ENCODE measurements at places on chromosomes 6 and 20. TPM values are rescaled to one million over a fixed set of nuclear protein-coding genes. Genes with fewer than 3 reads are reported as not detected.

FKBP1C gene
- 0.79 TPM for total RNA-seq

DNA sequence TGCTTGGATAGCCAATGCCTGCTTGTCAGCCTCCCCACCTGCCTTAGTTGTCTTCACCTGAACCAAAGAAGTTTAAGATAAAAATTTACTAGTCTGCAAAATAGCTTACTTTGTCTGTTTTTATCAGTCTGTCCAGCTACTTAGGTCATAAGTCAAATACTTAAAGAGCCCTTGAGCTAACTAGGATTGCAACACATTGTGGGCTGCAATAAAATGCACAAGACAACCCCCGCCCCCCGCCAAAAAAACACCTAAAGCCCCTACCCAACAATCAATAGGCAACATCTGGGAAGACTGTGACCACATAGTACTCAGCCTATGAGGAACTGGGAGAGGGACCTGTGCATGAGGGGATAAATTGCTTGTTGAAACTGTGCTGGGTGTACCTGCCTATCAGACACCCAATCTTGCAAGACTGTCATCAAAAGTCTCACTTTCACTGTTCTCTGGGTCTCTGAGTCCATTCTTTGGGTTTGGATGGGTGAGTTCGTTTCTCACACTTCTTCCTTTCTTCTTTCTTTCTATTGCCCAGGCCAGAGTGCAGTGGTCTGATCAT lies 27.3 kb upstream of the ABCC10 start:
- no peak for DNase-seq
- no peaks in the 10 kb centered on the region for H3K36me3 ChIP-seq
- H3K27me3 ChIP-seq = peaks cover 3% of the 10 kb centered on the region
- H3K4me1 ChIP-seq = peaks cover 12% of the 10 kb centered on the region
- H3K27ac ChIP-seq = no peak overlapping the region
- no peak overlapping the region for H3K4me3 ChIP-seq

DNA sequence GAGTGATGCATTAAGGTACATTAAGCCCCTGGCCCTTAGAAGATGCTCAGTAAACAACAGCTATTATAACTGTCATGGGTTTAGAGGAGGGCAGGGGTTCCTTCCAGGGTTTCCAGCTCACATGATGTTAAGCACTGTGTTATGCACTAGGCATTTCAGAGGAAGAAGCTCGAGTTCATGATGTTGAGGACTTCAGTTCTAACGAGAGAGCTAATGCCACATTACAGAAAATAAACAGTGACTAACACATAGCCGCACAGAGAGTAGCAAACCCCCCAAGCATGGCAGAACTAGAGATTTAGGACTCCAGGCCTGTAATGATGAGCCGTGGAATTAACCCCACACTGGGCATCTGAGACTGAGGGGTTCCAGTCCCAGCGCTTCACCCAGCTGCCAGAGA lies 105.2 kb downstream of the UNC5CL start:
- peaks cover 23% of the 10 kb centered on the region for H3K4me1 ChIP-seq
- H3K27me3 ChIP-seq = peaks cover 9% of the 10 kb centered on the region

WFDC5 gene
- 0.74 TPM for total RNA-seq

IRF4 gene
- not detected for total RNA-seq

DNA sequence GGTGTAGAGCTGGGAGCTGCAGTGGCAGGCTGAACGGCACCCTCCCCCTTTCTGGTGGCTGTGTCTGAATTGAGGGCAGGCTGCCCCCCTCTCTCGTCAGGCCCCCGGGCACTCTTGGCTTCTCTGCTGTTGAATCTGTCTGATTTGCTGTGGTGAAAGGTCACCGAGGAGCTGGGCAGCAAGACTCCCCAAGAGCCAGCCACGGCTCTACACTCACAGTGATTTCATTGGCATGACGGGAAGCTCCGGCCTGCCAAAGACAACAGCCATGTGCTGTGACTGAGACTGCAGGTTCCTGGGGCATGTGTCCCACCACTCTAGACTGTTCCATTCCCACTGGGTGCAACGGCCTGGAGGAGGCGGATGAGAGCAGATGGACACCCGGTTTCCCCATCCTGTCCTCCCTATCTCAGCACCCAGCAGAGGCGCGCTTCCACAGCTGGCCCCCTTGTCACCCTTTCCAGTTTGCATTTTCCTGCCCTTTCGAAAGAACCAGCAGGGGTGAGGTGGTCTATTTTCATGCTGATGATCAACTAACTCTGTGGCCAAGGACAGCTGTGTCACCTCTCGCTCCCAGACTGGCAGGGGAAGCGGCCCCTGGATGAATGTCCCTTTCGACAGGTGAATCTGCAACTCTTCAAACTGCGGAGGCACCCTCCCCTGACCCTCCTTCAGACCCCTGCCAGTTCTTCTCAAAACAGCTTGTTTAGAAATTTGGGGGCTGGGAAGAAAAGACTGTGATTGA lies 2.2 kb downstream of the APCDD1L start:
- peaks cover 70% of the 10 kb centered on the region for H3K27me3 ChIP-seq
- DNase-seq = peak; percentile 43
- no peak overlapping the region for H3K27ac ChIP-seq
- H3K4me1 ChIP-seq = peaks cover 6% of the 10 kb centered on the region

OR12D3 gene
- not detected for total RNA-seq

GRCh38 chr20:2736441-2736840 lies 43.9 kb downstream of the EBF4 start:
- DNase-seq = no peak
- no peak overlapping the region for H3K27ac ChIP-seq
- H3K36me3 ChIP-seq = no peaks in the 10 kb centered on the region
- H3K27me3 ChIP-seq = peaks cover 48% of the 10 kb centered on the region
- H3K4me1 ChIP-seq = no peaks in the 10 kb centered on the region
- H3K4me3 ChIP-seq = no peak overlapping the region

DNA sequence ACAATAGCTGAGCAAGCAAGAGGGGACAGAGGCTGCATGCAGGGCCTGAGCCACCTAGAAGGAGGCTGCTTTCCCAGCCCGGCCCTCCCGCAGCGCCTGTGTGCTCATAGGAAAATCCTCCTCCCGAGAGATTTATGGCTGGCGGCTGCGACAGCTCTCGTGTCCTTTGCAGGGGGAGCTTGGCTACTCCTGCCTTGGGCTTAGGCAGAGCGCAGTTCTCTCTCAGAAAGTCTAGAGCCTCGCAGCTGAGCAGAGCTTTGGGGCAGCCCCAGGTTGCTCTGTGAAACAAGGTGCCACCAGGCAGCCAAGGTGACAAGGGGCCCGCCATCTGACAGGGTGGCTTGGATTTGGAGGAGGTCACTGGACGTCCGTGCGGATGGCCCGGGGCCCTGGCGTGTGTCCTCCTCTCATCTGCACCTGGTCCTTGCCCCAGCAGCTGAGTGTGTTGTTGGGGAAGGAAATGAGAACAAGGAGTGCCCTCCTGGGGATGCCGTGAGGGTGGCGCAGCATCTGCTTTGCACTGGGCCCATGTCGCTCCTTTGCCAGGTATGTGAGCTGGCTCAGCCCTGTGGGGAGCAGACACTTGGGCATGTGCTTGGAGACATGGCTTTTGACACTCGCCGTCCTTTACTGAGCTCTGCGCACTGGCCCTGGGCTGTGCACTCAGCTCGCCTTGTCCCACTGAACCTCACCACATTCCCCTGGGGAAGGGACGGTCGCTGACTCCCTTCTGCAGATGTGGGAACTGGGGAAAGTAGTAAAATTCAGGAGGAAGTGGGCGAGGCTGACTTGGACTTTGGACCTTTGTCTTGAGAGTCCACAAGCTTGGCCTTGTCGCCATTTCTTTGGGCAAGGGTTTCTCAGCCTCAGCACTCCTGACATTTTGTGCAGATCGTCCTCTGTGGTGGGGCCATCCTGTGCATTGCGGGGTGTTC lies 41.9 kb downstream of the EDN3 start:
- no peak overlapping the region for H3K27ac ChIP-seq
- no peak for DNase-seq
- no peaks in the 10 kb centered on the region for H3K36me3 ChIP-seq
- peaks cover 31% of the 10 kb centered on the region for H3K27me3 ChIP-seq
- peaks cover 8% of the 10 kb centered on the region for H3K4me1 ChIP-seq

GRCh38 chr6:157848693-157849092 lies 25.6 kb downstream of the SNX9 start:
- no peaks in the 10 kb centered on the region for H3K27me3 ChIP-seq
- H3K27ac ChIP-seq = peak overlapping the region; percentile 35
- H3K36me3 ChIP-seq = peaks cover 17% of the 10 kb centered on the region
- DNase-seq = no peak
- H3K4me1 ChIP-seq = peaks cover 36% of the 10 kb centered on the region

Data from type B pancreatic cell (in vitro differentiated cells).